NCI-H1417 treated with DMSO at 0.1 percent for 48 hours (cell line): ENCODE measurements at places on chromosomes 5 and 9.

DNA sequence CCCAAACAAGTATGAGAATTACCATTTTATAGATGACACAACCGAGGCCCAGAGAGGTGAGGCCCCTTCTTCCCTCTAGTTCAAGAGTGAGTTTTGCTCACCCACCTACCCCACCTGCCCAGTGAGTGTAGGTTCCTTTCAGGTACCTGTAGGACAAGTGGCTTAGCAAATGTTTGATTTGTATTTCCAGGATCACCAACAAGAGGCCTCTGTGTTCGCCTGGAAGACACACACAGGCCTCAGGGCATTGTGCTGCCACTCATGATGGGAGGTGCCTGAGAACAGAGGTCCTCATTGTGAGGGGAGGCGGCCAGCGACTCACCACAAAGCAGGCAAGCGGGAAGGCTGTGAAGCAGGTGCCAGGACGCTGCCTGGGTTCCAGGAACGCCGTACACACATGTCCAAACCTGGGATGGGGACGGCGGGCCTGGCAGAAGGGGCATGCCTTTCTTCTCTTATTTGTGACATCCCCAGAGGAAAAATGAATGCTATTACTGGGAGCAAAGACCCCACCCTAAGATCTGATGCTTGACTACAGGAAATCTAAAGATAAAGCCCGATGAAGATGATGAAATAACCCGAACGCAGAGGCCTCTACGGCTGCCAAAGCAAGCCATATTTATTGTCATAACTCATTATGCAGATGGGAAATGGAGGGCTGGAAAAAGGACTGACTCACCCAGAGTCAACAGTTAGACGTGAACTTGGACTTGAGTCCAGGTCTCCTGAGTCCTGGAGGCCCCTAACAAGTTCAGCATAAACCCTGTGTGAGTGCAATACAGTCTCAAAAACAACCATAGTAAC lies 60.2 kb upstream of the SLC25A51 start:
- DNase-seq, result no peak

GRCh38 chr9:129109952-129110739 lies 447 bp downstream of the CRAT start:
- DNase-seq, result no peak

GRCh38 chr9:133405508-133406438 lies 12.0 kb downstream of the REXO4 start:
- DNase-seq, result no peak

DNA sequence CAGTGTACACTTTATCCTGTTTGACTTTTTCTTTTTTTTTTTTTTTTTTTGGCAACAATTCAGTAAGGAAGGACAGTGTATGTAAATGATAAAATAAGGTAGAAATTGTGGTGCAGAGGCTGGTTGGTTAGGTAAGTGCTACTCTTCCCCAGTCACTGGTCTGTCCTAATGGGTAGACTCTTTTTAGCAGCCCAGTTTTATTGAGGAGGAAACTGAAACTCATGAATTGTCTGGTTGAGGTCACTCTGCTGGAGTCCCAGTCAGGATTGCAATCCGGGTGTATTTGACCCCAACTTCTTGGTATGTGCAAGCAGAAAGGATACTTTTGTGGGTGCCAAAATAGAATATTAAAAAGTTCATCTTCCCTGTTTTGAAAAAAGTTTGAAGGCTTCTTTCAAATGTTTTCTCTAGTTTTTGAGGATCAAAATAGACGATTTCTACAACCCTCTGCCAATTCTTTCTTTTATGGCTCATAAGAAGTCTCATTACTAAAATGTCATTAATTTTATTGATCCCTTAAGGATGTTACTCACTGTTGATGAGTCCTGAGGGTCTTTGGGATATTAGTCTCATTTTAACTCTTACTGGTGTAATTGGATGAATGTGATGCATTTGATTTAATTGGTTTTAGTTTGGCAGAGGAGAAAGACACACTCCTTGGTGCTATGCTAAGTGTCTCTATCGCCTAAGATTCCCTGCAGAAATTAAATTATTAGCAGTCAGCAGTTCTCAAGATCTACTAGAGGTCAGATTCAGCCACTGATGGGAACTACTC lies 171.9 kb downstream of the KDM4C start:
- no peak for DNase-seq

DNA sequence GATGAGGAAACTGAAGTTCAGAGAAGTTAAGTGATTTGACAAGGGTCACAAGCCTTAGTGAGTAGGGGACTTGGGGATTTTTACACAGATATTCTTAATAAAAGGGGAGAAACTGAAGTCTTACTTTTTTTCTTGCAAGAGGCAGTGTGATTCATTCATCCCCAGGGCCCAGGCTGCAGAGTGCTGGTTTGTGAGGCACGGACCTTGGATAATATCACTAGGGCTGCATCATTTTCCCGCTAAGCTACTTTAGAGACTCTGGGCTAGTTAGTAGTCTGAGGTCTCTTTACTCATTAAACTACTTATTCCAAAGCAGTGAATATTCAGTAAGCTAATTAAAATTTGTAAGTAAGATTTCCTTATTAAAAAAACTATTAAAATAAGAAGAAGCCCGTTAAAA lies 195.0 kb downstream of the PBX3 start:
- no peak for DNase-seq

- DNase-seq, result peak; percentile 54
These were observed 96.6 kb downstream of the LHX2 start for GRCh38 chr9:124108216-124108615.

- no peak for DNase-seq
These were observed 5.7 kb upstream of the S1PR3 start for GRCh38 chr9:88985616-88986015.

DNA sequence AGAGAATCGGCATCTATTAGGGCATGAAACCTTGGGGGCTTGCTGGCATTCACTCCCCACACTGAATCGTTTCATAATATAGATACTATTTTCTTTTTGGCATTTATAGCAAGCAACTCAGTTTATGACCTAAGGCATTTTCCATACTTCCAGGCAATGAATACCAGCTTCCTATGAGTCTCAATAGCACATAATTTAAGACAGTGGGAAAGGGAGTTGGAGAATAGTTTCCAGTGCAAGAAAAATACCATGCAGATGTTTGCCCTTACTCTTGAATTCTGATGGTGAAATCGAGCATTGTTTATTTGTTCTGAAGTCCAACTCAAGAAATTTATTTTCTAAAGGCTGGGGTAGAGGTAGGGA lies 175.8 kb upstream of the KLF9 start:
- DNase-seq, result no peak

- no peak for DNase-seq
These were observed 789.3 kb downstream of the SEMA5A start for GRCh38 chr5:8756498-8757084.

DNA sequence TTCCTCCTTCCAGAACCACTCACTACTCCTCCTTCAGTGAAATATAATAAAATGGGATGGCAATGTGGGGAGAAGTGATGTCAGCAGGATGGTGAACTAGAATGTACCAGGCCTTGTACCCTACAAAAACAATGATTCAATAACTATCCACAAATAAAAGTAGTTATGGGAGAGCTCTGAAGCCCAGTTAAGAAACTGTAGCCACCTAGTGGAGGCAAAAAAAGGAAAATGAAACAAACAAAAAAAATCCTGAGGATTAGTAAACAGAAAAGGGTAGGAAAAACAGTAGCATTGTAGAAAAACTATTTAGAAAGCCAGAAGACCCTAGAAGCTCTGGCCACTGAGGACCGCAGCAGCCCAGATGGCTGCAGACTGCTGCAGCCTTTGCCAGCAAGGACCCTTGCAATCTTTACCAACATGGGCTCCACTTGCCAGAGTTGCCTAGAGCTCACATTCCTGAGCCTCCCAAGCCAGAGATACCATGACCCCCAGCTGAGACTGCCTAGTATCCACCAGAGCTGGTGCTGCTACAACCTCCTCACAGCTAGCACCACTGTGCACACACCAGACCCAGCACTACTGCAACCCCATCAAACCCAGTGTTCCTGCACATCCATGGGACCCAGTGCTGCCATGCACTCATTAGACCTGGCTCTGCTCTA lies 259.7 kb upstream of the MSX2 start:
- no peak for DNase-seq

DNA sequence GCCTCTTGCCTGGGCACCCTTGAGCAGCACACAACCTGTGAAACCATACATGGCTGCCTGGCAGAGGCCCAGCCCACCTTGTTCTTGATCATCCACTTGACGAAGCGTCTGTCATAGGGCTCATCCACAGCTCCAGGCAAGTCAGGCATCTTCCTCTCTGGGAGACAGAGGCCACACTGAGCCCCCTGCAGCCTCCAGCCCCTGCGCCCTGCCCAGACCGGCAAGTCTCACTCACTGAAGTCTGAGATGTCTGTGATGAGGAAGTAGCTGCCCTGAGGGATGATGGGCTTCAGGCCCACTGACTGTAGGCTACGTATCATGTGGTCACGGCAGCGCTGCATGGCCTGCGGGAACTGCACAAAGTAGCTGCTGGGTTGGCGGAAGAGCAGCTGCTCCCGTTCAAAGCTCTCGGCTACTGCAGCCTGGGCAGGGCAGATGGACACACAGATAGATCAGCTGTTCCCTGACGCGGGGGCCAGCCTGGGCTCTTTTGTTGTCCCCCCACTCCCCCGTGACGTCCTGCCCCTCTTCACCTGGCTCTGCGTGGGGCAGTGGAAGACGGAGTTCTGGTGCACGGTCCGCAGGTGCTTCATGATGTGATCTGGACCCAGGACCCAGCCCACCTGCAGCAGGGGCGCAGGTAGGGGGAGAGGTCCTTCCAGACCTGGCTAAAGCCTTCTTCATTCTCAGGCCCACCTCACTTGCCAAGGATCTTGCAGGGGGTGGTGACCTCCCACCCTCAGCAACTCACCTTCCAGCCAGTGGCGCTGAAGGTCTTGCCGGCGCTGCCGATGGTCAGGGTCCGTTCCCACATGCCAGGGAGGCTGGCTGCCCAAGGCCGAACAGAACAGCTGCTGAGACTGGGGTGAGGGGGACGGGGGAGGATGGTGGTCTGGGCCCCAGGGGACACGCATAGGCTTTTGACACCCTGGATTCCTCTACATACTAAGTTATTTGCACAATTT lies 5.9 kb upstream of the SPOUT1 start:
- no peak for DNase-seq

GRCh38 chr5:50962934-50963872 lies 296.8 kb downstream of the PARP8 start:
- peak; percentile 61 for DNase-seq

- DNase-seq, result no peak
These were observed 89.8 kb downstream of the LIFR start for GRCh38 chr5:38466424-38467189.

DNA sequence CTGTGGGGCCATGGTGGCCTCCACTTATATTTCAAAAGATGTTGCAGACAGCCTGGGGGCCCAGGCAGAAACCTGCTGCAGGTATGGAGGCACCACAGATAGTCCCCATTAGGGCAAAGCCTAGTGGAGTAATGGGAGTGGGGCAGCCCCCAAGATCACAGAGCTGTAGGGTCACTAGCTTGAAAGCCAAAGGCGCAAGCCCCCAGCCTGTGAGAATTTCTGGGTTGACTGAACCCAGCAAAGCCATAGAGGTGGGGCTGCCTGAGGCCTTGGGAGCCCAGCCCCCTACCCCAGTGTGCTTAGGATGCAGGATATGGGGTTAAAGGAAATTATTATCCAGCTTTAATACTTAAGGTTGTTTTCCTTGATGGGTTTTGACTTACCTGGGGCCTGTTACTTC lies 165.3 kb upstream of the FBN2 start:
- no peak for DNase-seq

DNA sequence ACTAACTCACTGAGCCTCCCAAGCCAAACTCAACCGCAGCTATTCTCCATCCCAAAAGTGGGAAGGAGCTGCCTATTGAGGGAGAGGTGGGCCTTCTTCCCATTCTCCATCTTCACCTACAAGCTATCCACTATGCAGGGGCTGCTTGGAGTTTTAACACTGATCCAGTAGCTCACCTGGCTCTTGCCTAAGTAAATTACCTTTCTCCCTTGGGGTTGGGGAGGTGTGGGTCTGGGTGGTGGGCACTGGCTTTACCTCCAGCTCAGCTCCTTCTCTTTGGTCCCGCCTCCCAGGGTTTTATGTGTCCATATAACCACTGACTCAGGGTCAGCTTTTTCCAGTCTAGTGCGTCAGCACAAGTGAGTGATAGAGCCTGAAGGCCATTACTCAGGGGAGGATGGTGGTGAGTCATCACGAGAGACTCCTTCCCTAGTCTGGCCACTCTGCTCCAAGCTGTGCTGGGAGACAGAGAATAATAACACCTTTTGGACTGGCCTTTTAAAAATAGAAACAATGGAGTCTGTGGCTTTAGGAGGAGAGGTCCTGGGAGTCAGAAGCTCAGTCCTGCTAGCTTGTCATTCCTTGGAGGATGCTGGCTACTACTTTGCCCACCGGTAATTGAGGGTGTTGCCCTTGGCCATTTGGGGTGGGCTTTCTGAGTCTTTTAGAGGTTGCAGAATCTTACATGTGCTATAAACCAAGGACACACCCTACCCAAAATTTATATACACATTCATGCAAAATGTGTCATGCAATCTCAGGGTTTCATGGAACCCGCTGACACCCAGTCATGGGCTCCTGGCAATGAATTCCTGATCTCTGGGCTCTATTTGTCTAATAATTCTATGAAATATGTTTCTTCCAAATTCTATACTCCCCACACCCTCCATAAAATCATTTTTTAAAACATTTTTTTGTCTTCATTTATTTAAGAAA lies 35.6 kb upstream of the ATP6V1G1 start:
- DNase-seq, result no peak

DNA sequence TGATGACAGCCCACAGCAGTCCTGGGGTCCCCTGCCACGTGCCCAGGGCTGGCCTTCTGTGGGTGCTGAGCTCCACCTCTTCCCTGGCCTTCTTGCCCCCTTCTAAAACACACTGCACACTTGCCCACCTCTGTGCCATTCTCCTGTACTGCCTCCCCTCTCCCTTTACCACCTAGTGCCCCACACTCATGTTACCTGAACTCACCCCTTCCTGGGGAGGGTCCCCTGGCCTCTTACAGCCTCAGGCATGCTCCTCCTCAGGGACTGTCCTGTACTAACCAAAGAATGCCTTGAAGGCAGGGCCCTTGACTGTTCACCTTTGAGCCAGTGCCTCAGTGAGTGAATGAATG lies 60.3 kb downstream of the FGF18 start:
- DNase-seq, result no peak

DNA sequence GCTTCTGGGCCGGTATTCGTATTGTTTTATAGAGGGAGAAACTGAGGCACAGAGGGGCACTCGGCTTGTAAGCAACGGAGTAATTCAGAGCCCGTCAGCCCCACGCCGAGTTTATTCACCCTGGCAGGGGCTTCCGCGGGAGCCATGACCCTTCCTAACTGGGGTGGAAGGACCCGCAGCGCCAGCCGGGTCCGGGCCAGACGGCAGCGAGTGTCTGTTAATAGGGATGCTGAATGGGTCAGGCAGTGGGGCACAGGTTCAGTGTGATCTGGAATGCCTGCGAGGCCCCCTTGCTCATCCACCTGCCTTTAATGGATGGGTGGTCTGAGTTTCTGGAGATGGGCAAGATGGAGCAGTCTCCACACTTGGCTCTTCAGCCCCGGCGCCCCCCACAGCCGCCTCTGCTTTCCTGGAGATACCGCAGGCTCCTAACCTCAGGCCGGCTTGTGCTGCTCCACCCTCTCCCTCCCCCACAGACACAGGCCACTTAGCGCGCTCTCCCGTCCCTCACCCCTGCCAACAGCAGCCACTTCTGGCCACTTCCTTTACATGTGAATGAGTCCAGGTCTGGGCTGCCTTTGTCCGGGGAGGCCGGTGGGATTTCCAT lies 147.1 kb downstream of the ERCC6L2 start:
- DNase-seq, result no peak

- no peak for DNase-seq
These were observed 41.2 kb downstream of the WDR36 start for GRCh38 chr5:111133436-111133751.
